ENCODE measurements at places on chromosomes 13 and 19.

DNA sequence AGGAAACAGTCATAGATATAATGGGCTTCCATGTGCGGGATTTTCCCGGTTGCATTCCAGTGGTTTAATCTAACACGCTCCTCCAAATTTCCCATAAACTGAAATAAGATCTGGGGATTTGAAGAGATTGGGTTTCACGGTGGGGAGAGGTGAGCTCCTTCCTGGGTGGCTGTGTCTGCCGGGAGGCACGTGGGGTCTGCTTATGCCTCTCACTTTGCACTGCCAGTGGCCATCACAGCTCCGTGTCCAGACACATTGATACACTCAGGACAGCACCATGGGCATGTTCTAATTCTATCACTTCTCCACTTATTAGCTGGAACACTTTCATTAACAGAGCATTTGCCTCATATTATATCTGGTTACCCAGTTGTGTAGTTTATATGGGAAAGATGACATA, 73.4 kb downstream of the SOX1 start:
- DNase-seq = no peak

- no peak for DNase-seq
Measured at GRCh38 chr19:53872762-53873161, 5.1 kb downstream of the MYADM start.

DNA sequence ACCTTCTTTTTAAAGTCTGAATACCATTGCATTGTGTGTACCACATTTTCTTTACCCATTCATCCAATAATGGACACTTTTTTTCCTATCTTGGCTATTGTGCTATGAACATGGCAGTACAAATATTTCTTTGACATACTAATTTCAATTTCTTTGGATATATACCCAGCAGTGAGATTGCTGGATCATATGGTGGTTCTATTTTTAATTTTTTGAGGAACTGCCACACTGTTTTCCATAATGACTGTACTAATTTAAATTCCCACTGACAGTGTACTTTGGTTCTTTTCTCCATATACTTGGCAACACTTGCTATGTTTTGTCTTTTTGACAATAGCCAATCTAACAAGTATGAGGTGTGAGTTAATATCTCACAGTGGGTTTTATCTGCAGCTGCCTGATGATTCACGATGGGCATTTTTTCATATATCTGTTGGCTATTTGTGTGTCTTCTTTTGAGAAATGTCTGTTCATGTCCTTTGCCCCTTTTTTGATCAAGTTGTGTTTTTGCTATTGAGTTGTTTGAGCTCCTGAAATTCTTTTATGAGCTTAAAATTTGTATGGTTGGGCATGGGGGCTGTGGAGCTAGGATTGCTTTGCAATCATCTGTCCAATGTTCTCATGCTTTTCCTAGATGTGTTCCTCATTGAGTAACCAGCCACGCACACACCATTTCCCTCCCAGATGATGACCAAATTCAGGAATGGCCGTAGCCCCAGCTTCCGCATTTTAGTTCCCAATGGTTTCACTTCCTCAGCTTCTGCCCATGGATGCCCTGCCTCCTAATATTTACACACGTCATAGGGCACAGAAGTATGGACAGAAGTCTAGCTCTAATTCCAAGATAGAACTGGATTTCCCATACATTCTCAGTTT, 380.0 kb upstream of the SGCG start:
- no peak for DNase-seq

- DNase-seq = no peak
Measured at GRCh38 chr19:53365899-53366493, 491 bp downstream of the ZNF525 start.

- DNase-seq = no peak
Measured at GRCh38 chr19:10808937-10809649, 26.9 kb downstream of the TMED1 start.

- DNase-seq = no peak
Measured at GRCh38 chr13:26007261-26008125, 44.3 kb downstream of the SHISA2 start.

GRCh38 chr13:59494560-59494970, 669.2 kb downstream of the DIAPH3 start:
- DNase-seq = no peak

DNA sequence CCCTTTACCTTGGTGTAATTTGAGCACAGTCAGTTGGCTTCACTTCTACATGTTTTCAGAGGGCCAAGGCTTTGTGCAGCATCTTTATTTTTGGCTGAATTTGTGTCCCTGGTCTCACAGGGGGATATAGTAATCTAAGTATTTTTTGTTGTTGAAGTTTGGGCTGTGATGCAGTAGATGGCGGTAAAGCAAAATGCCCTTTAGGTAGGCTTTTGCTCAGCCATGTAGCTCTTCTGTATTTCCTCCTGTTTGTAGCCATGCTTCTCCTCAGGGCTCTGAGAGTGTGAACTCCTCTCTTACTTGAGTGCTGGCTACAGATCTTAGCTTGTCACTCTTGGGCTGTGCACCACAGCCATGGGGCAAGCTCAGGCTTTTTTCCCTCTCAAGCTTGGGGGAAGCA, 328.6 kb downstream of the SLITRK5 start:
- DNase-seq = no peak

DNA sequence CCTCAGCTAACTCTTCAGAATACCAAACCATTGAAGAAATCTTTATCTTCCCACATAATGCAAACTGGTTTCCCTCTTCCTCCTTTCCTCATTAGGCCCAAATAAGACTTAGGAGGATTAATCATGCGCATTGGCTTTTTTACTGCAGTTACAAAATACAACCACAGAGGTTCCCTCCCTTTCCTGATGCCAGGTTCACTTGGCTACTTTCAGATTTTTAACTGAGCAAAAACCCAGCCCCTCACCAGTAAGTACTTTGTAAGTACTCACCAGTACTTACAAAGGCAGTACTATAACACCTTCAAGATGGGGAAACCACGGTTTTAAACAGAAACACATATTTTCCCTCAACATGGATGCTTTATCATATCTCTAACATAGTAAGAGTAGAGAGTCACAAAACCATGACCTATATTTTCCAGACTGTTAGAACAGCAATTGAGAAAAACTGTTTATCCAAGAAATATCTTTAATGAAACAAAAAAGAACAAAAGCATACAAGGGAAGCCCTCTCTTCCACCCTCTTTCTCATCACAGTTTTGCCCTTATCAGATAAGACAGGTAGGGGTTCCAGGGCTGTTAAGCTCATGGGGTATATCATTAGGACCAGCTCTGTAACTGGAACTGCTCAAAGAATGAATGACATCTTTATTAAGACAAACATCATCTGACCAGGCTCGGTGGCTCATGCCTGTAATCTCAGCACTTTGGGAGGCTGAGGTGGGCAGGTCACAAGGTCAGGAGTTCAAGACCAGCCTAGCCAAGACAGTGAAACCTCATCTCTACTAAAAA, 12.7 kb downstream of the FOXO1 start:
- no peak for DNase-seq

DNA sequence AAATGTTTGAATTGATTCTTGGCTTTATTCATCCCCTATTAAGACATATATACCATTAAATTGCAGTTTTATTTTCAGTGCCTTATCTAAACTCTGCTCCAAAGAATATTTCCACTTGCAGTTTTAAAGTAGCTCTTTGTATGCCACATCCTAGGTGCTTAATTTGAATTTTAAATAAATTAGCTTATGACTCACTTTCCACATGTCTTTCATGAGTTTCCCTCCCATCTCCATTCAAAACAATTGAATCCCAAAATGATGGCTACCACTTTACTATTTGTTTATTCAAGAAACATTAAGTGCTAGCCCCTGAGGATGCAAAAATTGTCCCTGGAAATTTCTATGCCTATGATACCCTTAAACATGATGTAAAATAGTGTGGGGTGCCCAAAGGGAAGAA, 19.5 kb downstream of the PCDH20 start:
- DNase-seq = no peak

- no peak for DNase-seq
Measured at GRCh38 chr13:32427852-32428580, at the start of gene N4BP2L1. TSS of gene N4BP2L1 (minus strand) at chr13:32428130. CDS start at chr13:32428082, 48 bp downstream.

GRCh38 chr19:7787141-7787540, 24.1 kb downstream of the CLEC4M start:
- DNase-seq = no peak

DNA sequence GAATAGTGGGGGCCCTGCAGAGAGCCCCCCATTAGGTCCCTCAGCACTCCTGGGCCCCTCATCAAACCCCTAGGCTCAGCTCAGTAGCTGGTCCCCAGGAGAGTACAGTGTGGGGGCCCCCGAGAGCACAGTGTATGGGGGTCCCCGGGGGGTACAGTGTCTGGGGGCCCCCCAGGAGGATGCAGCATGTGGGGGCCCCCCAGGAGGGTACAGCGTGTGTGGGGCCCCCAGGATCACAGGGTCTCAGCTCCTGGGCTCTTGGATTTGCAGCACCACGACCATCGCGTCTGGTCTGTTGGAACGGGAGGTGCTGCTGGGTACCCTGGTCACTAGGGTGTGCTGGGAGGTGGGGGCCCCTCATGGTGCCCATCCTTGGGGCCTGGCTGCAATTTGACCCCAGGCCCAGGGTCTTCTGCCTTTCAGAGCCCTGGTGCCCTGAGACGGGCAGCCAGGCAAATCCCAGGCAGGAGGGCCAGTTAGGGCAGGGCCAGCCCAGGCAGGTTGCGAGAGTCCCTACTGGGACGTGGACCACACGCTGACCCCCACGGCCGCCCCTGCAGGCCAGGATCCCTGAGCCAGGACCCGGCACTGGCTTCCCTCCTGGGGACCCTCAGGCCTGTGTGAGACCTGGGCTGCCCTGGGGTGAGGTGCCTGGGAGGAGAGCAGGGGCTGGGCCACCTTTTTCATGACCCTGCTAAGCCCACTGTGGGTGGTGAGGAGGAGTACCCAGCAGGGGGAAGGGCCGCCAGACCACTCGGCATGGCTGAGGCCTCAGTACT, 13.6 kb downstream of the CBARP start:
- DNase-seq = no peak

DNA sequence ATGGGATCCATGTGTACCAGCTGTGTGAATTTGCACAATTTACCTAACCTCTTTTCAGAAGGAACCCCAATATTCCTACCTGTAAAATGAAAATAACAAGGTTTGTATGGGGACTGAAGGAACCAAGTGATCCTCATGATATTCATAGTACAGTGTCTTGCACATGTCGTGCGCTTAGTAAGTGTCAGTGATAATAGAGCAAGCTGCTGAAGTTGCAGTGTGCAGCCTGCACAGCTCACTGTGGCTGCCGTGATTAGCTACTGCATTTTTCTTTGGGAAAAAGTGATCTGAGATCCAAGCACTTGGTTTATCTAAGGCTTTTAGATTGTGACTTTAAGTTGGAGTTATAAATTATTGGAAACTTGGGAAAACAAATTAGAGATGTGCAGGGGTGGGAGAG, 135.9 kb upstream of the FRY start:
- no peak for DNase-seq

DNA sequence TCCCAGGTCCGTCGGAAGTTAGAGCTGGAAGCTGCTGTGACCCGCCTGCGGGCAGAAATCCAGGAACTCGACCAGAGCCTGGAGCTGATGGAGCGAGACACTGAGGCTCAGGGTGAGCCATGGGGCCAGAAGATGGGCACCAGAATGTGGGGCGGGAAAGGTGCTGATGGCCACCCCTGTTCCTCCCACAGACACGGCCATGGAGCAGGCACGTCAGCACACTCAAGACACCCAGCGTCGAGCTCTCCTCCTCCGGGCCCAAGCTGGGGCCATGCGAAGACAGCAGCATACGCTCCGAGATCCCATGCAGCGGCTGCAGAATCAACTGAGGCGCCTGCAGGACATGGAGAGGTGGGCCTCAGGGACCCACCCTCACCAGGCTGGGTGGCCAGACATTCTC, 2.5 kb downstream of the HAUS5 start:
- no peak for DNase-seq

DNA sequence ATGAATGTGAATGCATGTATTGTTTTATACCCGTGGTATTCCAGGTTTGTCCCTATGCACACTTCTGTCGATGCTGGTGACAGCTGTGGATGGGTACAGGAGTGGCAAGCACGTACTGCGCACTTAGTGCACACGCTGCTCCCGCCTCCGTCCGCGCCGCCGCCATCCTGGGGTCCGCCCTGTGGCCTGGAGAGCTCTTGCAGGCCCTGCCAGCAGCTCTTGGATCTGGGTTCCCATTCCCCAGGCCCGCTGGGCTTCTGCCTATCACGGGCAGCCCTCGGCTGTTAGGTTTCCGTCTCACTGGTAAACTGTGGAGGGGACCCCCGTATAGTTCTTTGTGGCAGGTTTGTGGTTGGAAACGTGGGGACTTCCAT, 4.0 kb downstream of the GNA11 start:
- DNase-seq = no peak

GRCh38 chr13:76836311-76836710, 49.9 kb downstream of the KCTD12 start:
- DNase-seq = no peak

- no peak for DNase-seq
Measured at GRCh38 chr19:27746691-27747380, 1466.1 kb downstream of the UQCRFS1 start.

DNA sequence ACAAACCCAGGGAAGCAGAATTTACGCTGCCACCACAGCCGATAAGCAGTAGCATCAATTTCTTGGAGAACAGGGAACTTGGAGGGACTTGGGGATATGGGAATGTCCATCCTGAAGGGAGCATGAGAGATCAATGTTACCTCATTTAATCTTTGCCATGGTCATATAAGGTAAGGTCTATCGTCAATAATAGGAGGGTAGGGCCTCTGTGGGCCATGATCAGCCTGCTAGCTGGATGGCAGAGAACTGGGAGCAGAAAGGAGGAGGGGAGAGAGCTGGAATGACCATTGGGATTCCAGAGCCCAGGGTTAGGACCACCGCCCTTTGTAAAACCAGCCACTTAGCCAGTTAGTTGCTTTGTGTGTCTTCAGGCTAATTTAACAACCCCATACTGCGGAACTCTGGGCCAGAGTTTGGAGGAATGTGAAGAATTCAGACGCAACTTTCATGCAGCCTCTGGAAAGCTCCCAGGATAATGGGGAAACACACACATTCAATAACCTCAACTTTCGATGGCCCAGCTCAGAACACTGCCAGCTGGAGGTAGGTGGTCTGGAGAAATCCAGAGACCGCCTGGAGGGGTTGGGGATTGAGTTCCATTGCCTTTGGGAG, 40.3 kb downstream of the ZNF557 start:
- no peak for DNase-seq

GRCh38 chr13:100464006-100464405, 124.6 kb downstream of the GGACT start:
- no peak for DNase-seq

GRCh38 chr13:43990829-43991228, 111.1 kb downstream of the LACC1 start:
- DNase-seq = no peak

GRCh38 chr13:110652231-110652730, 36.9 kb downstream of the NAXD start:
- DNase-seq = no peak

DNA sequence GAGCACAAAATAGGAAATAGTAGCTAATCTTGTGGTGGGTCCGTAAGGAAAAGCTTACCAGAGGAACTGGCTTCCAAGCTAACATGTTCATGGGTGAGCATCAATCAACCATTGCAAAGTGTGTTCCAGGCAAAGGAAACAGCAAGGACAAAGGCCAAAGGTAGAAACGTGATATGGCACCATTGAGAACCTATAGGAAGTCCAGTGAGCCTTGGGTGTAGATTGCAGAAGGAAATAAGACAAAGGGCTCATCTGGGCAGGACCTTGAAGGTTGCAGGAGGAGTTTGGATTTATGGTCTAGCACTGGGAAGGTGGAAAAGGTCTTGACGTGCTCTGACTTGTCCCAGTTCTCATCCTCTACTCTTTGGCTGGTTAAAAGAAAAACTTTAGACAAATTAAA, 22.3 kb downstream of the CYP2B6 start:
- no peak for DNase-seq

- DNase-seq = peak; percentile 40
Measured at GRCh38 chr13:112688560-112689302, 1.1 kb upstream of the ATP11A start.
